Thymus (tissue), 14 donors: ENCODE measurements at places on chromosomes 4 and X. TPM values are rescaled to one million over a fixed set of nuclear protein-coding genes. Genes with fewer than 3 reads are reported as not detected.
A peak's percentile ranks its signal among the peaks of the same experiment; 100 is the strongest.

The RAB33A gene
- total RNA-seq: 9.9 TPM

- no peaks in the 10 kb centered on the region for H3K36me3 ChIP-seq
- H3K4me3 ChIP-seq: no peak overlapping the region
- peak; percentile 8 for DNase-seq
- H3K27ac ChIP-seq: no peak overlapping the region
- H3K4me1 ChIP-seq: no peaks in the 10 kb centered on the region
- H3K27me3 ChIP-seq: no peaks in the 10 kb centered on the region
Observed at GRCh38 chr4:177051473-177052060, 258.1 kb upstream of the NEIL3 start.

The SLC4A4 gene
- total RNA-seq: 6.8 TPM

The CXCL1 gene
- total RNA-seq: 0.57 TPM

The SLC49A3 gene
- 1.2 TPM for total RNA-seq

- DNase-seq: no peak
- no peaks in the 10 kb centered on the region for H3K36me3 ChIP-seq
- no peak overlapping the region for H3K27ac ChIP-seq
- no peak overlapping the region for H3K4me3 ChIP-seq
Observed at GRCh38 chr4:171774642-171775190, 38.5 kb upstream of the GALNTL6 start.

- H3K27me3 ChIP-seq: peaks cover 8% of the 10 kb centered on the region
- peak overlapping the region; percentile 59 for H3K4me3 ChIP-seq
- DNase-seq: no peak
- no peaks in the 10 kb centered on the region for H3K36me3 ChIP-seq
Observed at GRCh38 chr4:89836031-89836745, 773 bp downstream of the SNCA start.

- H3K27ac ChIP-seq: no peak overlapping the region
- peaks cover 10% of the 10 kb centered on the region for H3K4me1 ChIP-seq
- H3K27me3 ChIP-seq: no peaks in the 10 kb centered on the region
- H3K4me3 ChIP-seq: no peak overlapping the region
- DNase-seq: no peak
Observed at GRCh38 chr4:26140150-26140898, 180.5 kb upstream of the RBPJ start.

The HSFX3 gene
- 0.28 TPM for total RNA-seq

DNA sequence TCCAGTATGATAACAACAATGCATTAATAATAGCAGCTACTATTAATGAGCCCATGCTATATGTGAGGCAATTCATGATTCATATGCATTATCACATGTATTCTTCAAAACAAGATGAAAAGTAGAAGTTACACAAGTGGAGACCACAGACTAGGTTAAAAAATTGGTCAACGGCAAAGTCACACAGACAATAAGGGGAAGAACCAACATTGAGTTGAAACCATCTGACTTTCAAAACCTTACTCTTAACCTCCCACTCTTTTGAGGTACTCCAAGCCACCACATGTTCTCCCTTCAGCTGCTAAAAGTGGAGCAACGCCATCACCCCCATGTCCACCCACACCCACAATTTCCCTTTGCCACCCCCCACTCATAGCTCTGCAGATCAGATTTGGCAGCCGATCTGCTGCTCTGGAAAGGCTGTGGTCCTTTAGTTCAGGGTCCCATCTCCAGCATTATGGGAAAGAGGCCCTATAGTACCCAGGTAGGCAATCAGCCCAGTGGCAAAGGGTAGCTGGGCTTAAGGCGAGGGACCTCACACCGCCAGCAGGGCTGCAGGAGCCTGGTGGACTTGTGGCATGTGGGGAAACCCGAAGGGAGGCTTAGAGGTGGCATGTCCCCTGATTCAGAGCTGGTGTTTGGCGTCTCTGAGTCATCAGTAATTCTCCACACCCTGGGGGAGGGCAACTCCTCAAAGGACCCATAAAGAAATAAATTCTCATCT lies 33.5 kb upstream of the CYBB start:
- H3K27ac ChIP-seq: no peak overlapping the region
- H3K4me3 ChIP-seq: no peak overlapping the region
- H3K27me3 ChIP-seq: no peaks in the 10 kb centered on the region
- H3K4me1 ChIP-seq: peaks cover 14% of the 10 kb centered on the region
- no peak for DNase-seq
- H3K36me3 ChIP-seq: no peaks in the 10 kb centered on the region

GRCh38 chr4:74283614-74284013 lies 24.7 kb upstream of the EPGN start:
- DNase-seq: no peak
- no peak overlapping the region for H3K27ac ChIP-seq
- H3K4me3 ChIP-seq: no peak overlapping the region
- no peaks in the 10 kb centered on the region for H3K27me3 ChIP-seq
- no peaks in the 10 kb centered on the region for H3K36me3 ChIP-seq

- no peak overlapping the region for H3K27ac ChIP-seq
- H3K36me3 ChIP-seq: no peaks in the 10 kb centered on the region
- H3K27me3 ChIP-seq: no peaks in the 10 kb centered on the region
- no peak for DNase-seq
Observed at GRCh38 chrX:17120816-17121215, 174.4 kb downstream of the REPS2 start.

- no peaks in the 10 kb centered on the region for H3K36me3 ChIP-seq
- H3K4me3 ChIP-seq: no peak overlapping the region
- peak; percentile 16 for DNase-seq
- peaks cover 26% of the 10 kb centered on the region for H3K4me1 ChIP-seq
Observed at GRCh38 chr4:184503869-184504300, 29.5 kb upstream of the IRF2 start.

- no peaks in the 10 kb centered on the region for H3K27me3 ChIP-seq
- no peaks in the 10 kb centered on the region for H3K4me1 ChIP-seq
Observed at GRCh38 chrX:84218726-84219125, 30.7 kb upstream of the RPS6KA6 start.

GRCh38 chr4:107939307-107939706 lies 8.0 kb downstream of the CYP2U1 start:
- H3K4me3 ChIP-seq: no peak overlapping the region
- no peaks in the 10 kb centered on the region for H3K27me3 ChIP-seq
- no peak overlapping the region for H3K27ac ChIP-seq
- DNase-seq: no peak
- H3K4me1 ChIP-seq: peaks cover 7% of the 10 kb centered on the region
- peaks cover 79% of the 10 kb centered on the region for H3K36me3 ChIP-seq

DNA sequence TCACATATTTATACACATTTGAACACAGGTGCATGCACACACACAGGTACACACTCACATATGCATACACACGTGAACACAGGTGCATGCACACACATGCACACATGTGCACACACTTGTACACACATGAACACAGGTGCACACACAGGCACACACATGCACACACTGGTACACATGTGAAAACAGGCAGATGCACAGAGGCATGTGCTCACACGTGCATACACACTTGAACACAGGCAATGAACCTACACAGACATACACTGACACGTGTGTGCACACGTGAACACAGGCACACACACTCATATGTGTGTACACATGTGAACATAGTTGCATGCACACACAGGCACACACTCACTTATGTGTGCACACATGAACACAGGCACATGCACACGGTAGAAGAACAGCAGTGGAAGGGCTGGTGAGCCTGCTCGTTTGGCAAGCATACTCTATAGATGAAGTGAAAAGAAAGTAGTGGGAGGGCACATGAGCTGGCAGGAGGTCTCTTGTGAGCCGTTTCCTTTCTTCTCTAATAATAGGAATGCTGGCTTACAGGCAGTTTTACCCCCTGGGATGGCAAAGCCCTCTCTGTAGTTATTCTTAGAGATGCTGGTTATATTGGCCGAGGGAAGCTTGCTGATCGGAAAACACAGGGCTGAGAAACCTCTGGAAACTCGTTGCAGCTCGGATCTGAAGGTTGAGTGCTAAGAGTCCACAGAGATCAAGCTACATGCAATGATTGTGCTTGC lies 279.6 kb upstream of the CLNK start:
- H3K4me1 ChIP-seq: peaks cover 16% of the 10 kb centered on the region
- no peaks in the 10 kb centered on the region for H3K27me3 ChIP-seq
- H3K36me3 ChIP-seq: no peaks in the 10 kb centered on the region
- no peak for DNase-seq
- H3K27ac ChIP-seq: no peak overlapping the region
- no peak overlapping the region for H3K4me3 ChIP-seq

The PCDH19 gene
- total RNA-seq: 0.76 TPM

DNA sequence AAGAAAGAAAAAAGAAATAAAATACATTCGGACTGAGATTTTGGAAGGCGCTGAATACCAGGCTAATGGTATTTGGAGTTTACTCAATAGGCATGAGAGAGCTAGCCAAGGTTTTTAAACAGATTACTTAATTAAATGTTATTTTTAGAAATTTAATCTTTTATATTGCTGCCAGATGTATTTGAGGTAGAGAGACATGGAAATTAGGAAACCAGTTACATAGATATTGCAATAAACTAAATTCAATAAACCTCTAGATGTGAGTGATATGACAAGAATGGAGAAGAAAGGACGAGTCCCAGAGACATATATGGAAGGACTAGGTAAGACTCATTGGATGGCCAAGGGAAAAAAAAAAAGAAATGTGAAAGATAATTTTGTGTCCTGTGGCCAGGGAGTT lies 38.5 kb upstream of the IL13RA1 start:
- H3K27me3 ChIP-seq: no peaks in the 10 kb centered on the region
- H3K4me3 ChIP-seq: no peak overlapping the region
- DNase-seq: no peak
- peaks cover 2% of the 10 kb centered on the region for H3K36me3 ChIP-seq

- H3K4me3 ChIP-seq: no peak overlapping the region
- no peaks in the 10 kb centered on the region for H3K27me3 ChIP-seq
- H3K4me1 ChIP-seq: no peaks in the 10 kb centered on the region
- no peaks in the 10 kb centered on the region for H3K36me3 ChIP-seq
- no peak overlapping the region for H3K27ac ChIP-seq
Observed at GRCh38 chr4:32560306-32560705, 1840.1 kb downstream of the PCDH7 start.

The GYPB gene
- total RNA-seq: 4.6 TPM

The SPATA18 gene
- 1.6 TPM for total RNA-seq

DNA sequence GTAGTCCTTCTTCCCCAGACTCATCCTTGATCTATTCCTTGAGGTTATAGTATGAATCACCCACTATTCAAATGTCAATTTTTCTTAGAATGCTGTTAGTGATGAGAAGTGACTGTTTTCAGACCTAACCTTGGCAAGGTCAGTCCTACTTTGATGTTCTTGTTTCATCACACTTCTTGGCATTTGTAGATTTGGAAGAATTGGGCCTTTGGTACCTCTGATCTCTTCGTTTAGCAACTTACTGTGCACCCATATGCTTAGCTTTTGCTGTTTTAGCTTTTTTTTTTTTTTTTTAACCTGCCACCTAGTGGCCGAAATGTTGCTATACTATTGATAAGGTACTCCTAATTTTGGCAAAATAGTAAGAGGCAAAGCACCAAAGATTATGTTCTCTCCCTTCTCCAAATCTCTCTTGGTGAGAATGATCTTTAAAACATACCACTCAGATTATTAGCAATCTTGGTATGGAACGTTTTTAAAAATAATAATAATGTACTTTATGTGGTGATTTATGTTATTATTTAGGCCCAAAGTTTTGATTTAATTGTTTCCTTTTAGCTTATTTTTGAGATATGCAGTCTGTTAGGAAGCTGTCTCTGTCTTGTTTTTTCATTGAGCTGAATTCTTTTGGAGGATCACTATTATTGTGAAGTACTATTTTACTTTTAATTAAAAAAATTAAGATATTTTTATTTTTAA lies 16.6 kb downstream of the DCK start:
- H3K4me3 ChIP-seq: no peak overlapping the region
- peak; percentile 65 for DNase-seq
- H3K27me3 ChIP-seq: no peaks in the 10 kb centered on the region
- peak overlapping the region; percentile 6 for H3K27ac ChIP-seq
- H3K4me1 ChIP-seq: peaks cover 12% of the 10 kb centered on the region

The NDNF gene
- 3.1 TPM for total RNA-seq

GRCh38 chrX:24110069-24110468 lies 39.5 kb upstream of the ZFX start:
- H3K36me3 ChIP-seq: no peaks in the 10 kb centered on the region
- no peaks in the 10 kb centered on the region for H3K4me1 ChIP-seq
- no peak for DNase-seq
- H3K27me3 ChIP-seq: no peaks in the 10 kb centered on the region

The CMC4 gene
- 9.0 TPM for total RNA-seq

The DRD5 gene
- total RNA-seq: 0.09 TPM

The HTRA3 gene
- total RNA-seq: 1.5 TPM

DNA sequence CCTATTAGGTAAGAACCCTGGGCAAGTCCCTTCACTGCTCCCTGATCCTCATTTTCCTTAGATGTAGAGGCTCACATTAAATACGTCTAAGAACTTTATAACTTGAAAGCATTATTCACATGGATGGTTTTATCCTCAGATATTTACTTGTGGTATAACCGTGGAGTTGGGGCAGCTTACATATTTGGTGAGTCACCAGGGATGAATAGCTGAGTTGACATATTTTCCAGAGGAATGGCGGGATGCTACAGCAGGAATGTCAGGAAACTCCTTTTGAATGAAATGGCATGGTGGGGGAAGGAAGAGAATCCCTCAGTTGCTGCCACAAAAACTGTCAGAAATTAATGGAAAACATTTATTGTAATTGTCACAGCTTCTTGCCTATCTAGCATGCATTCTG lies 165.3 kb upstream of the RPS6KA3 start:
- no peak overlapping the region for H3K27ac ChIP-seq
- H3K4me3 ChIP-seq: no peak overlapping the region
- H3K4me1 ChIP-seq: no peaks in the 10 kb centered on the region
- DNase-seq: no peak
- no peaks in the 10 kb centered on the region for H3K36me3 ChIP-seq

- DNase-seq: no peak
- H3K27me3 ChIP-seq: no peaks in the 10 kb centered on the region
- H3K4me1 ChIP-seq: no peaks in the 10 kb centered on the region
- no peaks in the 10 kb centered on the region for H3K36me3 ChIP-seq
Observed at GRCh38 chrX:17854069-17854468, 7.0 kb downstream of the RAI2 start.

The CRMP1 gene
- total RNA-seq: 1.7 TPM

- H3K4me1 ChIP-seq: no peaks in the 10 kb centered on the region
- H3K36me3 ChIP-seq: no peaks in the 10 kb centered on the region
- no peak overlapping the region for H3K27ac ChIP-seq
- no peak for DNase-seq
Observed at GRCh38 chr4:126735294-126736132, 897.2 kb upstream of the INTU start.

GRCh38 chrX:135437867-135438733 lies 16.4 kb downstream of the SMIM10L2A start:
- no peak overlapping the region for H3K4me3 ChIP-seq
- DNase-seq: no peak
- no peaks in the 10 kb centered on the region for H3K4me1 ChIP-seq
- no peaks in the 10 kb centered on the region for H3K27me3 ChIP-seq
- H3K36me3 ChIP-seq: no peaks in the 10 kb centered on the region
- no peak overlapping the region for H3K27ac ChIP-seq

The WFS1 gene
- 1.5 TPM for total RNA-seq

GRCh38 chrX:125101971-125102755 lies 217.5 kb upstream of the TEX13C start:
- DNase-seq: no peak
- no peaks in the 10 kb centered on the region for H3K27me3 ChIP-seq
- no peak overlapping the region for H3K27ac ChIP-seq
- H3K36me3 ChIP-seq: no peaks in the 10 kb centered on the region
- H3K4me1 ChIP-seq: no peaks in the 10 kb centered on the region

The NDP gene
- total RNA-seq: 0.05 TPM
